ENCODE measurements at places on chromosomes 11 and 22.

- DNase-seq, result no peak
These were observed 14.3 kb upstream of the HPX start for GRCh38 chr11:6455070-6455469.

- DNase-seq, result no peak
These were observed 17.9 kb downstream of the BPIFC start for GRCh38 chr22:32446321-32446720.

DNA sequence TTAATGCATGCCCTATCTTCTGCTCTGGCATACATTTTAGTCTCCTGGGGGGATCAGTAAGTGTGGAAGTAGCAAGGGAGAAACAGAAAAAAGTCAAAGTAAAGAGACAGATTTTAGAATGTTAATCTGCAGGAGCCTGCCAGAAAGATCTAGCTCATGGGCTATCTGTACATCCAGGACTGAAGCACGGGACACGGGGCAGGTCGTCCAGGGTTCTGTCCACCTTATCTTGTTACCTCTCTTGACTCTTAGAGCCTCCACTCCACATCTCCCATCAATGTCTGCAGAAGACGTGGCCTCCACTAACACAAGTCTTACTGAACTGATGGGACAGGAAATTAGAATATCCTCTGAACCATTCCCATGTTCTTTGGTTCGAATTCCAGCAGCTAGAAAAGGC, 1.7 kb upstream of the SLC43A3 start:
- DNase-seq, result no peak

GRCh38 chr22:35051791-35052190, 14.2 kb upstream of the ISX start:
- DNase-seq, result no peak

DNA sequence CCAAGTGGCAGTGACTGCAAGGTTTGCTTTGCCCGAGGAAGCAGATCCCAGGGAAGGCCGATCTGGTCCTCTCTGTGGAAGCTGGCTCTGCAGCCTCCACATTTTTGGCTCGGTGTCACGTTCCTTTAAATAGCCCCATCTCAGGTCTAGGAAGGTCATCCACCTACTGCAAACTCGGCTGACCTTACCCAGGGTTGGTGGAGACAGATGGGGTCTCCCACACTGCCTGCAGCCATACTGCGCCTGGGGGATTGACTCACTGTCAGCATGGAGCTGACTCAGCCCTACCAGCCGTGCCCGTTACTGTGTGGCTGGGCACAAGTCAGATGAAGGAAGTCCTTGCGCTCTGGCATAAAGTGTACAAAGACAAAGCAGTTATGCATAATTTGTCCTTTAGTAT, 16.9 kb downstream of the CDPF1 start:
- peak; percentile 77 for DNase-seq

- DNase-seq, result no peak
These were observed 2.5 kb upstream of the CXCR5 start for GRCh38 chr11:118881228-118881627.

DNA sequence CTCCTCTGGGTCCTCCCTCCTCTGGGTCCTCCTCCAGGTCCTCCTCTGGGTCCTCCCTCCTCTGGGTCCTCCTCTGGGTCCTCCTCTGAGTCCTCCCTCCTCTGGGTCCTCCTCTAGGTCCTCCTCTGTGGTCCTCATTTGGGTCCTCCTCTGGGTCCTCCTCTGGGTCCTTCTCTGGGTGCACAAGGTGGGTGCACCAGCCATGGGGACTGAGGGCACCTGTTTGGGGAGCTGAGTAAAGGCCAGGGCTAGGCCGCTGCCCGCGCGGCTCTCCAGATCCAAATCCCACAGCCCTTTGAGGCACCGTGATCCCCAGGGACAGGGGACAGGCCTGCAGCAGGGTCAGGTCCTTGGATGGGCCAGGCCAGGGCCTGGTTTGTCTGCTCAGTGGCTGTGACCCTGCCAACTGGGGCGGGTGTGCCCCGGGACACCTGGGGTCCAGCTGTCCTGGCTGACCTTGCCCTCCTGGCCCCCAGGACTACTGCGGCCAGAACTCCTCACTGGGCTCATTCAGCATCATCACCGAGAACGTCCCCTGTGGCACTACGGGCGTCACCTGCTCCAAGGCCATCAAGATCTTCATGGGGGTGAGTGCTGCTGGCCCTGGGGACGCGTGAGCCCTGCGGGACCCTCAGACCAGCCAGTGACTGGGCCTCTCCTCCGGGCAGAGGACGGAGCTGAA, 12.7 kb downstream of the MUC2 start:
- no peak for DNase-seq

GRCh38 chr22:40817737-40818136, 1.4 kb downstream of the SLC25A17 start:
- DNase-seq, result no peak

GRCh38 chr11:27064086-27064485, 23.5 kb downstream of the BBOX1 start:
- DNase-seq, result no peak

- no peak for DNase-seq
These were observed 13.2 kb downstream of the PPM1F start for GRCh38 chr22:21939461-21939913.

GRCh38 chr22:45548991-45549761, 46.5 kb downstream of the FBLN1 start:
- peak; percentile 32 for DNase-seq

DNA sequence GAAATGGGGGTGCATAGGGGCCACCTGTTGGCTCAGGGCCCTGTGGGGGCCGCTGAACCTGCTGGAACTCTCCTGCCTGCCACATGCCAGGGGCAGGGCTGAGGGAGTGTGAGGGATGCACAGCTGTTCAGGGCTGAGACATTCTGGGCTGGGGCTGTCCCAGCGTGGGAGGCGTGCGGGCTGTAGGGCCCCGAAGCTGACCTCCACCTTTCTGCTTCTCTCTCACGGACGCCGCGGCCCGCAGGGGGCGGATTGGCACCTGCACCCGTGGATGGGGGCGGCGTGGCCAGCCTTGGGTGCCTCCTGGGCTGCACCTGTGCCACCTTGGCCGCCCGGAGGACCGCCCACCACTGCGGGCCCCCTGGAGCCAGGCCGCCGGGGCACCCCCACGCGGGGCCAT, 4.1 kb downstream of the CCDC188 start:
- no peak for DNase-seq

- no peak for DNase-seq
These were observed 12.8 kb downstream of the XRRA1 start for GRCh38 chr11:74936087-74936486.

DNA sequence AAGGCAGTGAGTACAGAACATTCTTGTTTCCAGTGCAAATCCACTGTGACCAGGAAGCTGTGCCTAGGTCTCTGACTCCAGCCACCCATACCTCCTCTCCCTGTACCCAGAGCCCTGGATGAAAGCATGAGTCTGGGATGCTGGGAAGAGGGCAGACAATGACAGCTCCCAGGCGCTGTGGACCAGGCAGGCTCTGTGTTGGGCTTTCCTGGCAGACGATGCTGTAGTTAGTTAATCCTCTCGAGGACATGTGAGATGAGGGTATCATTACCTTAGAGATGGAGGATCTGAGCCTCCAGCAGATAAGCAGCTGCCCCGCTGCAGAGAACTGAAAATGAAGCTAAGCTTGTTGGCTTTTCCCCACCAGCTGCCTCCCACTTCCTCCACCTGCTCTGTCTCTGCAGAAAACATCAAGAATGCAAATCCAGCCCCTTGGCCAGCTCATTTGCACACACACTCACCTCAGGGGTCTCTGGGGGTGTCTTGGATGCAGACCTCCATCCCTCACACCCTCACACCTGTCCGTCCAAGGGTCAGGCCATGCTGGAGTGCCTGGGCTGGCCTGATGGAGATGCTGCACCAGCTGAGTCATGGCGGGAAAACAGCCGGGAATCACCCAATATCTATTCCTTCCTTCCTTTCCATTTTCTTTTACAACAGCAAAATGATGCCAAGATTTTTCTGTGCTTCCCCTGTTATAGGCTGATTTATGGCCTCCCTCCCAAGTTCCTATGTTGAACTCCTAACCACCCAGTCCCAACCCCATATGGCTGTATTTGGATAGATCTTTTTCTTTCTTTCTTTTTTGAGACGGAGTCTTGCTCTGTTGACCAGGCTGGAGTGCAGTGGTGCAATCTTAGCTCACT, 94.9 kb upstream of the SEPTIN5 start:
- DNase-seq, result no peak

- no peak for DNase-seq
These were observed 33.9 kb upstream of the MN1 start for GRCh38 chr22:27835446-27835845.

DNA sequence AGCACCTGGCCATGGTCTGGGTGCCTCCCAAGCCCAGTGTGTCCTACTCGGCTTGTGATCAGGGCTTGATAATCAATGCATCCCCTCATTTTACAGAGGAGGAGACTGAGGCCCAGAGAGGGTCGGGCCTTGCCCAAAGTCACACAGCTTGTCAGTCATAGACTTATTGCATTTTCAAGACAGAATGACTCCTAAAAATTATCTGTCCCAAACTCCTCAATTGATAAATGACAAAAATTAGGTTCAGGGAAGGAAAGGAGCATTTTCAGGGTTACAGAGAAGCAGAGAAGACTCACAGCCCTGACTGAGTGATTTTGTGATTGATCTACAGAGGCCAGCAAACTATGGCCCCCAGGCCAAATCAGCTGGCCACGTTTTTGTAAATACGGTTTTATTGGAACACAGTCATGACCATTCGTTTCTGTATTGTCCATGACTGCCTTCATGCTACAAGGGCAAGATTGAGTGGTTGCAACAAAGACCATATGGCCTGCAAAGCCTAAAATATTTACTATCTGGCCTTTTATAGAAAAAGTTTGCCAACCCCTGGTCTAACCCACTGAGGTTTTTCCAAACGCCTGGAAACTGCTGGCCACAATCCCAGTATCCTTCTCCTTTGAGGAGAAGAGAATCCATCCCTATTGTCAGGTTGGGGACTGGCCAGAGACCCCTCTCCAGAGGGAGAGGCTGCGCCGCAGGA, 35.1 kb upstream of the NAV2 start:
- no peak for DNase-seq

- no peak for DNase-seq
These were observed 78.8 kb downstream of the MYEOV start for GRCh38 chr11:69372589-69373250.

GRCh38 chr11:10680956-10681487, 12.5 kb downstream of the IRAG1 start:
- no peak for DNase-seq

DNA sequence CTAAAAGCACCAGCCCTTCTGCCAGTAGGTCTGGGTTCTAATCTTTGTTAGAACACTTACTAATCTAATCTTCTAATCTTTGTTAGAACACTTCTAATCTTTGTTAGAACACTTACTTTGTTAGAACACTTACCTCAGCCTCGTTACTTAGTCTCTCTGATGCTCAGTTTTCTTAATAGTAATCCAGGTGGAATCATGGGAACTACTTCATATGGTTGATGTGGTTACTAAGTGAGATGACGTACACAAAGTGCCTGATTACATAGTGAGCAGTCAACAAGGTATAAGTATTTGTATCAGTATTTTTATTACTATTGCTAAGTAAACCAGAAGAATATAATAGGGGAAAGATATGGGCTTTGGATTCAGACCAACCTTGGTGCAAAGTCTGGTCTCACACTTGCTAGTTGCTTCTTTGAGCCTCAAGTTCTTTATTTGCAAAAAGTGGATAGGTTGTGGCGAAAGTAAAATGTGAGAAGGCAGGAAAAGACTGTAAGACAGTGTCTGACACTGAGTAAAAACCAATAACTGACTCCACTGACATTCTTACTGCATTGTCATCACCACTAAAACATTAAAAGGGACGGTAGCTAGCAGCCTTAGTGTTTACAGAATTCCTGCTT, 83.7 kb downstream of the TRAF6 start:
- DNase-seq, result no peak

DNA sequence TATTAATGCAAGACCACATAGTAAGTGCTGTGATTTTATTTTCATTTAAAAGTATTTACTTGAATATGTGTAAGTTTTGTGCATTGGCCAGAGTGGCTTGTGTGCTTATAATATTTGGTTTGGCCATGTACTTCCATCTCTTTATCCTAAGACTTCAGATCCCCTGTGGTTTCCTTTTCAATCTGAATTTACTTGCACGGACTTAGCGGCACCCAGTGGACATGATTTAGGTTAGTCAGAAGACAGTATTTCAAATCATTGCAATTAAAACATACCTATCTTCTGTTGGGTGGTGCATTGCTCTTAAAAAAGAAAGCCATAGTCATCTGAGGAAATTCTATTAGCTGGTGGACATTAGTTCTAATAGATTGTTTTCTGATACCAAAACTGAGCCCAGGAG, 30.7 kb downstream of the PIWIL4 start:
- DNase-seq, result no peak
